HepG2 (cell line): ENCODE measurements at places on chromosomes 3 and 15. TPM values are rescaled to one million over a fixed set of nuclear protein-coding genes. Genes with fewer than 3 reads are reported as not detected.

GRCh38 chr3:186001842-186002241, 64.0 kb upstream of the TRA2B start:
- DNase-seq: no peak
- H3K27me3 ChIP-seq: no peaks in the 10 kb centered on the region

DNA sequence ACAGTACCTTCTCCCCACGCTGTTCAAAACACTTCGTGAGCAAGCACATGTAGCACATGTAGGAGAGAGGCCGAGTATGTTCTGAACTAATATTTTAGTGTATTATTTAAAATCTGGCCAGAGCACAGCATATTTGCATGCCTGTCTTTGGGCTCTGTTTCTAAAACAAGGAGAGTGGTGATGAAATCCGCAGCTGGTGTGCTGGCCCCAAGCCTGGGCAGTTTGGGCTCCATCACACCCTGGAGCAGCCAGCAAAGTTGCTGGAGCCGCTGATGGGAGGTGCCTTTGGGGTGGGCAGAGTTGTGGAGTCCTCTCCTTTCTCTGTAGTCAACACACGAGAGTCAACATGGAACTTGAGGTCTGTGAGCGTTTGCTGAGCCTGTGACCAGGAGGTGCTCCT, 116.6 kb downstream of the SLCO3A1 start:
- H3K27ac ChIP-seq: no peak overlapping the region
- H3K27me3 ChIP-seq: peaks cover 2% of the 10 kb centered on the region; the same call in 2 of the 3 replicates
- no peak overlapping the region for H3K4me3 ChIP-seq
- H3K4me1 ChIP-seq: no peaks in the 10 kb centered on the region
- H3K36me3 ChIP-seq: no peaks in the 10 kb centered on the region

- H3K27me3 ChIP-seq: peaks cover 5% of the 10 kb centered on the region
- H3K4me1 ChIP-seq: peaks cover 23% of the 10 kb centered on the region
Observed at GRCh38 chr15:101137312-101137940, 114.4 kb downstream of the CHSY1 start.

DNA sequence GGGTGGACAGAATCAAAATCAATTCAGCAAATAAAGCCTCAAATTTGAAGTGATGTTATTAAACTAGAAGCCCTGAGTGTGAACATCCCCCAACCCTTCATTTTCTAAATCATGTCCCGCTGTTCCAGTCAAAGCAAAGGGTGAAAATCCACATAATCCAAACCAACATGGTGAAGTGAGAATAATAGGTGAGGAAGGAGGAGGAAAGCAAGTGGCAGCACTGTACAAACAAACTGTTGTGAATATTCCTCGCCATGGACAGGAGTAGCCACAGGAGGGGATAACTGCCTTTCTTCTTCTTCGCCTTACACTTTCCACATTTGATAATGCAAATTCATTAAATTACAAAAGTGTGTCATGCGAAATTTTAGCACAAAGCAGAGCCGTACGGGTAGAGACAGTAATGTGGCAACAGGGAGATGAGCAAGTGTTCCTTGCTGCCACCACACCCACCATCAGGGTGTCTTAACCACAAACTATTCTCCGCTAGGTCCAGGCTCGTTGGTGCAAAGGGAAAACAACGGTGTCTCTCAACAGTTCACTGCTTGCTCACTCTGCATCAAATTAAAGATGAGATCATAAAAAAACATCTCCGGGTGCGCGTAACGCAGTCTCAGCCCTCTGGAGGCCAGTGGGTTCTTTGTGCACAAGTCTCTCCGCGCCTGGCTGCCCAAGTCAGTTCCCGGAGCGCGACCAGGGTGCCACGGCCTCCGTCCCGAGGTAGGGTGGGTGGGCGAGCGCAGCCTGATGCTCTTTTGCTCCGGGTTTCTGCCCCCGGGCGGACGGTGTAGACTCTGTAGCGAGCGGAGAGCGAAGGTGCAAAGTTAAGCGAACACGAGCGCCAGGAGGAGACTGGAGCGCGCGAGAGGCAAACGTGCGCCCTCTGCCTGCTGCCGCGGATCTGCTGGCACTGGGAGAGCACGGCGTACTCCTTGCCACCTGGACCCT, 6.7 kb downstream of the EPHA3 start:
- peak overlapping the region; percentile 34; the same call in 1 of the 2 replicates for H3K4me3 ChIP-seq
- peaks cover 7% of the 10 kb centered on the region; the same call in 1 of the 2 replicates for H3K4me1 ChIP-seq
- no peaks in the 10 kb centered on the region for H3K36me3 ChIP-seq
- no peak overlapping the region for H3K27ac ChIP-seq

DNA sequence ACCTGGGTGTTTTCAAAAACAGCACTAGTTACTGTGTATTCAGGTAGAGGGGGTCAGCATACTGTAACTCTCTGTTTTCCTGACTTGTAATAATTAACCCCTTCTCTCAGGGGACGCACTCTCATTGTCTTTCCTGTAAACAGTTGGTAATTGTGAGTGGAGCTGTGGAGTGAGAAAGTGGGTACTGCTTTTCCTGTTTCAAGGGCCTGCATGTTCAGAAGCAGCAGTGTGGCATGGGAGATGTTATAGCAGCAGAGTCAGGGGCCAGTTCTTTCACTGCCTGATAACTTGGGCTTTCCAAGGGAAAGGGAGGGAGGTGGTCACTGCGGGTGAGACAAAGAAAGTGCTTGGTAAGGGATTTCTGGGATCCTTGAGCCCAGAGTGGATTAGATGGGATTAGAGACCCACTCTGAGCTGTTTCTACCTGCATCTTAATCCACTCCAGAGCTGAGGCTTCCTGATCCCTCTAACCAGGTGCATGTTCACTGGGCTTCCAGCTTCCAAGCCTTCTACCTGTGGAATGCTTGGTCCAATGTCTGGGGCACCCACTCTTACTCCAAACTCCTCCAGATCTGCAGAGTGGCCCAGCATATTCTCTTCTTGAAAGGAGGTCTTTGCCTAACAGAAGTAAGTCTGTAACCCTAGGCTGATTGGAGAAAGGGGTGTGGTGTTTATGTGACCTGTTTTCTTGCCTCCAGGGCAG, 105.2 kb downstream of the RPLP1 start:
- H3K27me3 ChIP-seq: peaks cover 1% of the 10 kb centered on the region; the same call in 1 of the 2 replicates
- DNase-seq: no peak
- H3K36me3 ChIP-seq: no peaks in the 10 kb centered on the region
- no peak overlapping the region for H3K4me3 ChIP-seq
- no peak overlapping the region for H3K27ac ChIP-seq
- H3K4me1 ChIP-seq: peaks cover 54% of the 10 kb centered on the region

GRCh38 chr15:56913670-56914069, 4.8 kb upstream of the TCF12 start:
- H3K36me3 ChIP-seq: no peaks in the 10 kb centered on the region
- H3K4me3 ChIP-seq: no peak overlapping the region
- no peak for DNase-seq

GRCh38 chr15:73079565-73079964, 27.3 kb downstream of the NEO1 start:
- peaks cover 12% of the 10 kb centered on the region for H3K4me1 ChIP-seq
- DNase-seq: no peak
- no peaks in the 10 kb centered on the region for H3K27me3 ChIP-seq
- H3K27ac ChIP-seq: no peak overlapping the region

GRCh38 chr3:169597083-169597609, 66.4 kb downstream of the MECOM start:
- no peaks in the 10 kb centered on the region for H3K4me1 ChIP-seq
- no peak overlapping the region for H3K4me3 ChIP-seq
- no peak for DNase-seq

- peaks cover 40% of the 10 kb centered on the region for H3K36me3 ChIP-seq
- 0 out of 2 replicates have a peak overlapping the region, but pooled peaks have one; percentile 92 for H3K4me3 ChIP-seq
- H3K4me1 ChIP-seq: peaks cover 39% of the 10 kb centered on the region
- H3K27ac ChIP-seq: no peak overlapping the region
- H3K27me3 ChIP-seq: no peaks in the 10 kb centered on the region
Observed at GRCh38 chr15:75367006-75367405, 1.4 kb downstream of the MAN2C1 start.

GRCh38 chr3:197878427-197878826, 71.6 kb upstream of the RPL35A start:
- H3K27ac ChIP-seq: no peak overlapping the region
- H3K27me3 ChIP-seq: no peaks in the 10 kb centered on the region
- peaks cover 27% of the 10 kb centered on the region; the same call in 2 of the 3 replicates for H3K36me3 ChIP-seq
- H3K4me1 ChIP-seq: peaks cover 26% of the 10 kb centered on the region

- no peak overlapping the region for H3K4me3 ChIP-seq
- H3K36me3 ChIP-seq: no peaks in the 10 kb centered on the region
- no peak overlapping the region for H3K27ac ChIP-seq
- peaks cover 30% of the 10 kb centered on the region for H3K4me1 ChIP-seq
- no peak for DNase-seq
- H3K27me3 ChIP-seq: no peaks in the 10 kb centered on the region
Observed at GRCh38 chr3:30503446-30503845, 103.0 kb upstream of the TGFBR2 start.

DNA sequence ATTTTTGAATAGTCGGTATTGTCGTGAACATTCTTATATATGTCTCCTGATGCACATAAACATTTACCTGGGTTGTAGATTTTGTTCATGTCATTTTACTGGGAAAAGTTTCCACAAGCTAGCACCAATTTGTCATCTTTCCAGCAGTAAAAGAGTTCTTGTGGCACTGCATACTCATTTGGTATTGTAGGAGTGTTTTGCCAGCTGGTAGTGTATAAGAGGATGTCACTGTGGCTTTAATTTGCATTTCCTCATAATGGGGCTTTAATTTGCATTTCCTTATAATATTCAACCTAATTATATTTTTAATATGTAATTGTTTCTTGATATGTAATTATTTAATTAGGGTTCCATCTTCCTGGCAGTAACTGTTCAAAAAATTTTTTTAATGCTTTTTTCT, 21.2 kb upstream of the TNFSF10 start:
- H3K27me3 ChIP-seq: no peaks in the 10 kb centered on the region
- H3K27ac ChIP-seq: no peak overlapping the region
- DNase-seq: no peak
- H3K4me3 ChIP-seq: no peak overlapping the region

DNA sequence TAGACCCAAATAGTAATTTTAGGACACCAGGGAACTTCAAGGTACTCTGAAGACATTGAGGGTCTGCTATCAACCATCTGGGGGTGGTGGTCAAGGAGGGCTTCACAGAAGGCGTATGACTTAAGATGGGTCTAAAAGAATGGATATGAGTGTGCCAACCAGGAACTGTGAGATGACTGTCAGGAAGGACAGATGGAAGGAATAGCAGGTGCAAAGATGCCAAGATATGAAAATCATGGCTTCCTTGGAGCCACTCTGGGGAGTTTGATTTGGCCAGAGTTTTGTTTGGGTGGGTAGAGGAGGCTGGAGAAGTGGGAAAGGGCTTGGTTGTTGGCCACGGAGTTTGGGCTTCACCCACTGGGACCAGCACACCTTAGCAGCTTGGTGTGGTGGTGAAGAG, 21.2 kb downstream of the CDCP1 start:
- no peak overlapping the region for H3K4me3 ChIP-seq
- no peaks in the 10 kb centered on the region for H3K36me3 ChIP-seq
- H3K27ac ChIP-seq: no peak overlapping the region
- no peak for DNase-seq
- H3K4me1 ChIP-seq: peaks cover 22% of the 10 kb centered on the region

GRCh38 chr3:69013253-69014021, at the start of gene EOGT:
Gene EOGT, minus strand, starts transcription at chr3:69013684. Its CDS starts 3,838 bp downstream, at chr3:69009846.
- no peaks in the 10 kb centered on the region for H3K27me3 ChIP-seq
- peaks cover 24% of the 10 kb centered on the region for H3K4me1 ChIP-seq
- H3K27ac ChIP-seq: peak within 1 kb of the TSS; percentile 90
- peak; percentile 75 for DNase-seq

- peak; percentile 89 for DNase-seq
- peaks cover 83% of the 10 kb centered on the region for H3K4me1 ChIP-seq
- no peak overlapping the region for H3K4me3 ChIP-seq
- peak overlapping the region; percentile 64 for H3K27ac ChIP-seq
Observed at GRCh38 chr3:100063929-100064461, 50.3 kb downstream of the FILIP1L start.

GOLGA8R gene
- total RNA-seq: 0.09 TPM in 1 of 2 replicates, not detected in the other

PDCD6IP gene
- 62.5 and 116 TPM in 2 replicates for total RNA-seq

TJP1 gene
- total RNA-seq: 25.9 and 37.2 TPM in 2 replicates

KIF7 gene
- total RNA-seq: 4.4 and 6.2 TPM in 2 replicates

PPP2R3A gene
- 0.07 and 0.18 TPM in 2 replicates for total RNA-seq
